ENCODE measurements at places on chromosomes 5 and 9.

DNA sequence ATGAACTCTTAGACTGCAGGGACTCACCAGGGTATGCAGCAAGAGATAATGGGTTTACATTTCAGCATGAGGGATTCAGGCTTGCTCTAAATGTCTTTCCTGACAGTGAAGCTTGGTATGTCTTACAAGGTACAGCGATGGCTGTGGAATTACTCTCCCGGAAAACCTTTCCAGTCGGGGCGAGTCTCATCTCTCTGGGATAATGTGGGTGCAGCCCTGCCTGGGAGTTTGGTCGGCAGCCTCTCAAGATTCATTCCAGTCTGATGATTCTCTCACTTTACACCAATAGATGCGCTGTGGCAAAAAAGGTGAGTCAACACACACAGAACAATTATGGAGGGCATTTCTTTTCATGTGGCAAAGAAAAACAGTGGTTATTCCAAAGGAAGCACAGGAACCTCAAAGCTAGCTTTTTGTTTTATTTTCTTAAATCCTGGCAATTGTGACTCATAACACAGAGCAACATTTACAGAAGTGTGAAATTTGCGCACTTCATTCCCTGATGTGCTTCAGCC is 190.3 kb downstream of the DCP2 start:
- DNase-seq = no peak
- no peaks in the 10 kb centered on the region for H3K4me1 ChIP-seq
- no peak overlapping the region for H3K4me3 ChIP-seq

DNA sequence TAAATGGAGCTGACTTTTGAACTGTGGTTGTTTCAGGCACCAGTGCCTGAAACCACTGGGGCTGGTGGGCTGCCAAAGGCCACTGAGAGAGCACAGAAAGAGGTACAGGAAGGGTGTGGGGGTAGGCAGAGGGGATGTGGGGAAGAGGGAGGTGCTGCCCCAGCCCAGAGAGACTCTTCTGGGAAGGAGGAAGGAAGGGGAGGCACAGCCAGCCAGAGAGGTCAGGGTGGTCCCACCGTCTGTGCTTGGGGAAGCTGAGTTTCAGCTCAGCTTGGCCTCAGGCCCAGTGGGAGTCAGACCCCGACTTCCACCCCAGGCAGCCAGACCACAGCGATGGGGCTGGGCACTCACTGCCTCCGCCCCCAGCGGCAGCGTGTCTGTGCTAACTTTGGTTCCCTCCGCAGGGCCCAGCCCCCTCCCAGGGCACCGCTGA is 8.6 kb upstream of the PHYKPL start:
- no peak overlapping the region for H3K4me3 ChIP-seq
- H3K4me1 ChIP-seq = peaks cover 18% of the 10 kb centered on the region
- H3K27me3 ChIP-seq = peaks cover 3% of the 10 kb centered on the region
- no peak for DNase-seq

GRCh38 chr5:168117469-168117868 is 174.0 kb upstream of the WWC1 start:
- H3K27me3 ChIP-seq = no peaks in the 10 kb centered on the region
- H3K36me3 ChIP-seq = no peaks in the 10 kb centered on the region
- no peaks in the 10 kb centered on the region for H3K4me1 ChIP-seq
- no peak for DNase-seq
- no peak overlapping the region for H3K4me3 ChIP-seq

DNA sequence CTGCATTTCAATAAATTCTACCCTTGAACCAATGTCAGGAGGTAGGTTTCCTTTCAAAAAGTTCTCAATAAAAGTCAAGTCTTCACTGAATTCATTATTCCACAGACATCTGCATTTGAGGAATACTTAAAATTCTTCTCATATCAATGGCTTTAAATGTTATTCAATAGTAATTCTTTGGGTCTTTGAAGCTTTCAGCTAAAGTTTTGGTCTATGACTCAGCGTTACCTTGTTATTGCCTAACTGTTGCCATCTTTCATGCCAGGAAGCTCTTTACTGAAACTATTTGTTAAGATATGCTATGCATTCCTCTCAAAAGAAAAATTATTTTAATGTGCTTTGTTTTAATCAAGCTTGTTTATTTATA is 170.5 kb downstream of the NNT start:
- no peaks in the 10 kb centered on the region for H3K4me1 ChIP-seq
- H3K4me3 ChIP-seq = no peak overlapping the region
- H3K27me3 ChIP-seq = no peaks in the 10 kb centered on the region
- no peak for DNase-seq
- no peak overlapping the region for H3K27ac ChIP-seq

- H3K4me3 ChIP-seq = no peak overlapping the region
- H3K27me3 ChIP-seq = peaks cover 18% of the 10 kb centered on the region
- H3K27ac ChIP-seq = no peak overlapping the region
- H3K36me3 ChIP-seq = no peaks in the 10 kb centered on the region
Observed at GRCh38 chr9:106864373-106865143, 1.6 kb downstream of the ZNF462 start.

GRCh38 chr5:132637241-132637640 is 20.7 kb upstream of the IL13 start:
- no peaks in the 10 kb centered on the region for H3K27me3 ChIP-seq
- no peak overlapping the region for H3K27ac ChIP-seq
- no peak for DNase-seq
- H3K36me3 ChIP-seq = peaks cover 18% of the 10 kb centered on the region
- no peaks in the 10 kb centered on the region for H3K4me1 ChIP-seq

DNA sequence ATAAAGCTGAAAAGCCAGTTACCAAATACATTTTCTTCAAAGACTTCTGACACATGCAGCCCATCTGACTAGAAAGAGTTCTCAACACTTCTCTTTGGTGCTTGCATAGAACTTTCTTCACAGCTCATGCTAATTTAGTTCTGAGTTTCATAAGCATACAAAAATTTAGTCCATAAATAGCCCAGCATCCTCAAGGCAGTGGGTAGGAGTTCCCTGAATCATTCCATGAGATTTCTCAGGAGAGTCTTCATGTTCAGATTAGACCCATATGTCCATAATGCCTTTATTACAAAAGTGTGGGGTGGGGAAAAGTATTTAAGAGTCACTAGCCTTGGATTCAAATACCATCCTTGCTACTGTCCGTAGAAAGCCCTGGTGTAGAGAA is 290.2 kb upstream of the RGMB start:
- no peaks in the 10 kb centered on the region for H3K4me1 ChIP-seq
- no peak overlapping the region for H3K4me3 ChIP-seq
- no peak for DNase-seq

DNA sequence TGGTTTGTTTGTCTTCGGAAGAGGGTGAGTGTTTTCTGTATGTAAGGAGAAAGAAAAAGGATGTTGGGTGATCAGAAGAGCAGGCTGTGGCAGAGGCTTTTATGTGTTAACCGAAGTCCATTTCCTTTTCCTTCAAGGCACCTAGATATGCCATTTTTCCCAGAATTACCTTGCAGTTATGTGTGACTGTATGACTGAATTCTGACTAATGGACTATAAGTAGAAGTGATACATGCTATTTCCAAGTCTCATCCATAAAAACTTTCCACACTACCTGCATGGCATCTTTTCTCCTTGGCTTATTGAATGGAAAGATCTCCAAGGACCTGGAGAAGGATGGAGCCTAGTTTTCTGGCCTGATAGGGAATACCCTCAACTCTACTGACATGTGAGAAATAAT is 10.6 kb upstream of the NDUFS4 start:
- H3K4me1 ChIP-seq = no peaks in the 10 kb centered on the region
- no peaks in the 10 kb centered on the region for H3K27me3 ChIP-seq
- no peak for DNase-seq
- no peak overlapping the region for H3K4me3 ChIP-seq
- no peaks in the 10 kb centered on the region for H3K36me3 ChIP-seq

DNA sequence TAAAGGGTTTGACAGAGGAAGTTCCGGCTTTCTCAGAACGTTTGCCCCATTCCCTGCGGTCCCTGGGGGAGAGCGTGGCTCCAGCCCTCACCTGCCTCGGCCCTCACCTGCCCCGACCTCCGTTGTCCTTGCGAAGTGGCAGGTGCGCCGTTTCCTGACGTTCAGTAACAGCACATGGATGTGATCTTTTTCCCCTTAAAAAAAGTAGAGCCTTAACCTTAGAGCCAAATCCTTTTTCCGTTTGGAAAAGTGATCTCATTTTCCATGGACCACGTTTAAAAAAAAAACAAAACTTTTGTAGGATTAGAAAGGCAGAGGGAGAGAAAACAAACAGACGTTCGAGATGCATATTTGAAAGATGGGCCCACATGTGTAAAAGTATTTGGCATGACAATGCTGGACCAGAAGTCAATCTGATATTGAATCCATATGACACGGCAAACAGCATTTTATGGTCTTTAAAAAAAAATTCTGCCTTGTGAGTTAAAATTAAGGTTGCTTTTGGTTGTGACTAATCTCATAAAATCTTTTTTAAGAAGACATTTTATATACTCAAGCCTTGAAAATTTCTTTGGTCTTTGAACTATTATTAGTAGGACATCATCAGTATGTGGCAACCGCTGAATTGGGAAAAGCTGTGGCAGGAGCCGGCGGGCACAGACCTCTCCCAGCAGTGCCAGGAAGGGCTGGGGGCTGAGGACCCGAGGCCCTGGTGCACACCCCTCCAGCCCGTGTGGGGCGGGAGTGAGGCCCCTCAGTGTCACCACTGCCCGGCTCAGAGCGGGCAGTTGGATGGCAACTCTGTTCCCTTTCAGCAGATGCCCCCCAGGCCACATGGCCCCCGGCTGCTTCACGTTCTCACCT is 42.5 kb upstream of the EXOC3 start:
- no peaks in the 10 kb centered on the region for H3K36me3 ChIP-seq
- H3K4me1 ChIP-seq = peaks cover 14% of the 10 kb centered on the region
- no peak overlapping the region for H3K4me3 ChIP-seq

- H3K4me1 ChIP-seq = no peaks in the 10 kb centered on the region
- H3K4me3 ChIP-seq = no peak overlapping the region
- no peak overlapping the region for H3K27ac ChIP-seq
- no peaks in the 10 kb centered on the region for H3K36me3 ChIP-seq
Observed at GRCh38 chr5:159427180-159428012, 97.1 kb upstream of the IL12B start.

DNA sequence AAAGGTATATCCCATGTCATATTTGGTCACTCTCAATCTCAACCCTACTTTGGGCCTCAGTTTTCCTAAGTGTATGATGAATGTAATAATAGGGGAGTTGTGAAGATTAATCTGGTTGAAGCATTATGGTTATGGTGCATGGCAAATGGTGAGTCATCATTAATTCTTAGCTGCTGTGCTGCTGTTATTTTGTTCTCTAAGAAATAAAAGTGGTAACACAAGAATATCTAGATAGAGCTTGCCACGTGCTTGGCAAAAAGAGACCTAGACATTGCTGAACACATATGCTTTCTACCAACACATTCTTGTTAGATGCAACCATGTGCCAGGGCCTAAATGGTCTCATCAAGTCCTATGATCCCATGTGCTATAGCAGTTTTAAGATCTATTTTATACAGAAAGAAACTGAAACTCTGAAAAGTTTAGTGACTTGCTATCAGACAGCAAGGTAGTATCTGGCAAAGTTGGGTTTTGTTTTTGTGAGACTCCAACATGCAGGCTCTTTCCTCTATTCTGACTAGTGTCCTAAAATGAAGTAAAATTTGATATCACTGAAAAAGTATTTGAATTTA is 699.9 kb upstream of the MEF2C start:
- no peak overlapping the region for H3K4me3 ChIP-seq
- H3K36me3 ChIP-seq = no peaks in the 10 kb centered on the region
- DNase-seq = no peak

DNA sequence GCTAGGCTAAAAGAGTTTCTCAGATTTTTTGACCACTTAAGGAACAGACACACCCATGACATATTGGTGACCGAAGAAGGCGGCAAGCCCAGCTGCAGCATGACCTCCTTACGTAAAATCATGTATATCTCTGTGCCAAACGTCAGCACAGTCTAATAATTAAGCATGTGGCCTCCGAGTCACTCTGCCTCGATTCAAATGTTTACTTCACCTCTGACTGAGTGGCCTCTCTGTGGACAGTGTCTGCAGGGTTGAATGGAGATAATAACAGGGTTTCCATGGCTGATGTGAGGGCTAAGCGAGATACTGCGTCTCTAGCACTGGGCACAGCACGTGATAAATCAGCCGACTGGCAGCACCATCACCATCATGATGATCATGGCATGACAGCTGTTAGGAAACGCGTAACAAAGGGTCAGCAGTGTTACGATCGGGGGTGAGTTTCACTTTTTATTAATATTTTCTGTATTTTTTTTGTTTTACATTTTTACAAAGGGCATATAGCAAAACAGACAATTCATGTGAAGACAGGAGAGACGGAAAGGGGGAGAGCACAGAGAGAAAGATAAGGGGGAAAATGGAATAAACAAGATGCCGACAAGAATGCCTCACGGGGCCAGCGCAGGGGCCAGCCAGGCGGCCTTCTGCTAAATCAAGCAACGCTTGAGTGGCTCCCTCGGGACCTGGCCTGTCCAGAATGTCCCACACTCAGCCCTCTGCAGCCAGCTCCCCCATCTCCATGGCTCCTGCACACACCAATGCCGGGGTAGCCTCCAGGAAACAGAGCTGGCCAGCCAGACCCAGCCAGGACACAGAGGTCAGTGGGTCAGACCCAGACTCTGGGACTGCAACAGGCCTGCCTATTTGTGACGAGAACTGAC is 60.3 kb downstream of the ADAMTS2 start:
- H3K4me3 ChIP-seq = no peak overlapping the region
- H3K4me1 ChIP-seq = no peaks in the 10 kb centered on the region
- H3K36me3 ChIP-seq = no peaks in the 10 kb centered on the region
- H3K27ac ChIP-seq = no peak overlapping the region
- H3K27me3 ChIP-seq = no peaks in the 10 kb centered on the region
- DNase-seq = peak; percentile 59

DNA sequence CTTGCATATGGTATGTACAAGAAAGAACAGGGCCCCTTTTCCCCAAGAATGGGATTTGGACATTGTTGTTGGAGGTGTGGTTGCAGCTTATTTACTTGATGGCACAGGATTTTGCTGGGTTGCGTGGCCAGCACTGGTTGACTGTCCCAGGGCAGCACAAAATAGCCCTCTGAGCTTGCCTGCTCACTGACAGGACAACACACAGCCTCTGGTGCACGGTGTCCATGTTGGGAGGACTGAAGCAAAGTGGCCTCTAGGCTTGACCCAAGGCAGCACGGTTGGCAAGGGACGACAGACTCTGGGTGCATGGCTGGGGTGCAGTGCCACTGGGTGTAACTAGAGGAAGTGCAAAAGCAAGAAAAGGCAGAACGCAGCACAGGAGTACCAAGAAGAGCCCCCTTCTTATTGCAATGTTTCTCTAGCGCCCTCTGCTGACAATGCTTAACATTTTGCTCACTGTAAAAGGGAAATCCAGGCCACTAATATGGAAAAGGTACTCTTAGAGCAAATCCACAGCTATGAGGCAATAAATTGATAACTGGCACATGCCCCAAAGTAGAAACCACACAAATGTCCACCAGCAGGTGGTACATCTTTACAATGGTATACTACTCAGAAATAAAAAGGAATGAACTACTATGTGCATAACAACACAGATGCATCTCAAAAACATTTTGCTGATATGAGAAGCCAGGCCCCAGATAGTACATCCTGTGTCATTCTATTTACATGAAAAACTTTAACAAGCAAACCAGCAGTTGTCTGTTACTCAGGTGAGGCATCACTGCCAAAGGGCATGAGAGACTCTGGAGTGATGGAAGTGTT is 47.4 kb upstream of the BARX1 start:
- H3K27me3 ChIP-seq = no peaks in the 10 kb centered on the region
- H3K4me1 ChIP-seq = no peaks in the 10 kb centered on the region
- no peak overlapping the region for H3K27ac ChIP-seq
- no peaks in the 10 kb centered on the region for H3K36me3 ChIP-seq
- H3K4me3 ChIP-seq = no peak overlapping the region

GRCh38 chr5:80837679-80838078 is 122.5 kb upstream of the RASGRF2 start:
- H3K36me3 ChIP-seq = no peaks in the 10 kb centered on the region
- no peak overlapping the region for H3K27ac ChIP-seq
- no peaks in the 10 kb centered on the region for H3K27me3 ChIP-seq
- no peaks in the 10 kb centered on the region for H3K4me1 ChIP-seq
- no peak overlapping the region for H3K4me3 ChIP-seq
